Cerebellar nuclear complex (tissue), 1 donor: ENCODE measurements at places on chromosomes 6 and 20.

GRCh38 chr6:151690303-151690702, 117.2 kb upstream of the ESR1 start:
- no peak for DNase-seq

DNA sequence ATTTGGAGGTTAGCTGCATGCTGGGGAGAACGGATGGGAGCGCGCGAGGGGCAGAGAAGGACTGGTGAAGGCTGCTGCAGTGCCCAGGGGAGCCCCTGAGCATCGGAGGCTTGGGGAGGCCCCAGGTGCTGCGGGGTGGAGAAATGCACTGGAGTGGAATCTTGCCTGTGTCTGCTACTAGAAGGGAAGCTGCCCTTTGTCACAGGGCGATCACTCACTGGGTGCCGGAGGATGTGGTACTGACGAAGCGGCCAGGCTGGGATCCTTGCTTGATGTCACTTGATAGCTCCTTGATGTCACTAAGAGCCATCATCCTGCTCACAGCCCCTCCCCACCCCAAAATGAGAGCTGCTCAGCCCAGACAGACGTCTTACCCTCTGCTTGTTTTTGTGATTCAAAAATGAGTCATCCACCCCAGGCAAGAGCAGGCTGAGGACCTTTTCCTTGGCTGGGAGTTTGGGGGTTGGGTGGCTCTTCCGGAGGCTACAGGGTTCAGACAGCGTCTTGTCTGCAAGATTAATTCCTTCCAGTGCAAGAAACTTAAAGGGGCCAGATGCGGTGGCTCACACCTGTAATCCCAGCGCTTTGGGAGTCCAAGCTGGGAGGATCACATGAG, 62.6 kb upstream of the PMEPA1 start:
- DNase-seq, result no peak

GRCh38 chr6:28897369-28897745, 26.4 kb downstream of the TRIM27 start:
- no peak for DNase-seq

DNA sequence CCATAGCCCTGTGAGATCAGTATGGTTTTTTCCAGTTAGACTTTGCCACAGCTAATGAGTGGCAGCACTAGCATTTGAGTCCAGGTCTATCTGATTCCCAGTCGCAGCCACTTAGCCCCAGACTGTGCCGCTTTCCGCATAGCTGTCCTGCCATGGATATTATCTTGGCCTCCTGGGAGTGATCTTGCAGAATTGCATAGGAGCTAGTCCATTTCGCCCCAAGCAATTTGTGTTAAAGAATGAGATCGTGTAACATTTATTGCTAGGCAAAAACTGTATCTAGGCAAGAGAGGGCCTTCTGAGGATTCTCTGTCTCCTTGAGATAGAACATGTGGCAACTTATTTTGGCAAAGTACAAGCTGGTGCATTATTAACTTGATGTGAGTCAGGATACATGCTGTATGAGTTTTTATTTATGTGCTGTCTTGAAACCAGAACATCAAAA, 74.2 kb downstream of the EZR start:
- DNase-seq, result no peak

GRCh38 chr6:163705923-163706322, 291.4 kb downstream of the QKI start:
- no peak for DNase-seq

- no peak for DNase-seq
These were observed 15.0 kb downstream of the TRAPPC3L start for GRCh38 chr6:116530436-116530835.

DNA sequence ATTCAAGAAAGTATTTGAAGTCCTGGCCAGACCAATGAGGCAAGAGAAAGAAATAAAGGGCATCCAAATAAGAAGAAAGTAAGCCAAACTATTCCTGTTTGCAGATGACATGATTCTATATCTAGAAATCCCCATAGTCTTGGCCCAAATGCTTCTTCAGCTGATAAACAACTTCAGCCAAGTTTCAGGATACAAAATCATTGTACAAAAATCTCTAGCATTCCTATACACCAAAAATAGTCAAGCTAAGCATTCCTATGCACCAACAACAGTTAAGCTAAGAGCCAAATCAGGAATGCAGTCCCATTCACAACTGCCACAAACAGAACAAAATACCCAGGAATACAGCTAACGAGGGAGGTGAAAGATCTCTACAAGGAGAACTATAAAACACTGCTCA, 60.1 kb upstream of the PHIP start:
- DNase-seq, result no peak

- DNase-seq, result no peak
These were observed 100.6 kb downstream of the PCSK2 start for GRCh38 chr20:17327185-17328148.

- no peak for DNase-seq
These were observed 16.2 kb downstream of the DNAJC5 start for GRCh38 chr20:63911176-63911575.

DNA sequence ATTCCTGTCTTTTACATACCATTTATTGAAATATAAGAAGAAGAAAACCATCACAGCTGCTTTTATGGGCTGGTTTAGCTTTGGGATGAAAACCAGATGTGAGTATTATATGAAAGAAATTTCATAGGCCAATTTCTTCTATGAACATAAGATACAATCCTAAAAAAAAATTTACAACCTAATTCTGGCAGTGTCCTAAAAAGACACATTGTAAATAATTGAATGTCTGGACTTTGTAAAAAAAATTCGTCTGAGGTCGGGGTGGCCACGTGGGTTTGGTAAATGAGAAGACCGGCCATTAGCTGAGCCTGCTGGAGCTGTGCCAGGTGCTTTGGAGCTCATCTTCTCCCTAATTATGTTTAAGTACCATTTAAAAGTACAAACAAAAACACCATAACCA, 26.8 kb downstream of the DACT2 start:
- no peak for DNase-seq

DNA sequence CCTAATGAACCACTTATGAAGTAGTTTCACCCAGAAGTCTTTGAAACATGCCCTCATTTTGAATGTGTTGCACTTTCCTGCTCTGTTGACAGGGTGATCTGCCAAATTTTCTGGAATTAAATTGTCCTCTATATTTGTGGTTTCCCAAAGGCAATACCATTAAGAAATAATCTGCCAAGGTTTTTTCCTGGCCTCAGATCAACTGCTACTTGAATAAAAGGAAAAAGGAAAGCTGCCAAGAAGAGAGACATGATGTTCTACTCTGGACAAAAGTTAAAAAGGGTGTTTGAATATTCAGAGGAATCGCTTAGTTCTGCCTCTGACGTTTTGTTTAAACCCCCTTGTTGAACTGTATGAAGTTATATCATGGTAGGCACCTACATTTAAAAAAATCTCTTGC, 37.4 kb upstream of the ARMH2 start:
- no peak for DNase-seq

- DNase-seq, result no peak
These were observed 29.4 kb downstream of the SDCBP2 start for GRCh38 chr20:1299522-1299921.

DNA sequence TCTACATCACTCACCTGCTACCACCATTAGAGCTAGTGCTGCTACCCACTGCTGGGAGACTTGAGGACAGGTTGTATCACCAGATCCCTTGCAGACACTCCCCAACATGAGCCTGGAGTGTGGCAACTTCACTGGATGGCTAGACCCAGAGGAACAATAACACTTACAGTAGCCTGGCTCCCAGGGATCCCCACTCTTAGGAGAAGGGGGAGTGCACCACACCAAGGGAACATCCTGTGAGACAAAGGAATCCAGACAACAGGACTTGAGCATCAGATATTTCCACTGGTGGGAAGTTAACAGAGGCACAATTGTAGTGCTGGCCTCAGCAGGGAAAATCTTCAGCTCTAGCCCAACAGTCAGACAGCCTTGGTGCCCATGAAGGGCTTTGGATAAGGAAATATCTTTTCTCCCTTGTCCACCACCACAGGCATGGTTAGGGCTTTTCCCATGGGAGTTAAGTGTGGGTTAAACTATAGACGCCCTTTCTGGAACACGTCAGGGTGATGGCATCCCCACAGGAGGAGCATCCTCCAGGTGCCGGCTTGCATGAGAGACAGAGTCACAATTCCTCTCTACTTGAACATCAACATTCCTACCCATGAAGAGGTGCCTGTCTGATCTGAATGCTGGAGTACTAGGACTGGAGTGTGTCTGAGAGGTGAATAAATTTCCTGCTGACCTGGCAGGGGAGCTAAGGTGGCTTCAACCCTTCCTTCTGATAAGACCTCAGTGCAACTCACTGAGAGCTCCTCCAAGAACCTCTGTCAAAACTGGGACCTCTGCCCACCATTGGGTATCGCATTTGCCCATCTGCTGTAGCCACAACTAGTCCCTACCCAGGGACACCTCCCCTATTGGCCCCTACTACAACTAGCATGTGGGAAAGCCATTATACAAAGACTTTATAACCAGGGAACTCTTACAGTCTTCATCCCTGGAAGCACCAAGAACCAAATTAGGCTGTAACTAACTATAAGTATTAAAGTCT, 55.4 kb upstream of the SIRPG start:
- DNase-seq, result no peak

- DNase-seq, result no peak
These were observed 28.7 kb downstream of the SMPDL3A start for GRCh38 chr6:122817766-122818165.

- DNase-seq, result no peak
These were observed 6.9 kb upstream of the SYNDIG1 start for GRCh38 chr20:24462460-24463010.

- no peak for DNase-seq
These were observed 3.3 kb downstream of the HSP90AB1 start for GRCh38 chr6:44250067-44250717.
